ENCODE measurements at places on chromosomes 7 and 10.

DNA sequence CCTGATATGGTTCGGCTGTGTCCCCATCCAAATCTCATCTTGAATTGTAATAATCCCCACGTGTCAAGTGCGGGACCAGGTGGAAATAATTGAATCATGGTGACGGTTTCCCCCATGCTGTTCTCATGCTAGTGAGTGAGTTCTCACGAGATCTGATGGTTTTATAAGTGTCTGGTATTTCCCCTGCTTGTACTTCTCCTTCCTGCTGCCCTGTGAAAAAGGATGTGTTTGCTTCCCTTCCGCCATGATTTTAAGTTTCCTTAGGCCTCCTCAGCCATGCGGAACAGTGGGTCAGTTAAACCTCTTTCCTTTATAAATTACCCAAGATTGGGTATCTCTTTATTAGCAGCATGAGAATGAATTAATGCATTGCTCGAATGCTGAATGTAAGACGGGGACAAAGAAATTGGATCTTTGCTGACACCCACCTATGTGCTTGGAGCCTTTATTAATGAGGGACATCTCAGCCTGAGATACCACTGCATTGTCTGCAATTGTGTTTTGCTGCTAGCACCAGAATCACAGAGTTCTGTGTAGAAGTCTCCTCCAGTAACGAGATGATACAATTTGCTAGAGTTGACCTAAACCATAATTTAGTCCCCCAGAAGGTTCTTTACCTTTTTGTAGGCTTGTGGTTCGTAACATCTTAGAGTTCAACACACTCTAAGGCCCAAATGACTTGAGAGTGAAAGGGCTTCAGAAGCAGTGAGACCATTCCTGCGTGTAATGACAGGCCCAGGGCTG, 28.6 kb downstream of the SLC35B4 start:
- no peak for DNase-seq

DNA sequence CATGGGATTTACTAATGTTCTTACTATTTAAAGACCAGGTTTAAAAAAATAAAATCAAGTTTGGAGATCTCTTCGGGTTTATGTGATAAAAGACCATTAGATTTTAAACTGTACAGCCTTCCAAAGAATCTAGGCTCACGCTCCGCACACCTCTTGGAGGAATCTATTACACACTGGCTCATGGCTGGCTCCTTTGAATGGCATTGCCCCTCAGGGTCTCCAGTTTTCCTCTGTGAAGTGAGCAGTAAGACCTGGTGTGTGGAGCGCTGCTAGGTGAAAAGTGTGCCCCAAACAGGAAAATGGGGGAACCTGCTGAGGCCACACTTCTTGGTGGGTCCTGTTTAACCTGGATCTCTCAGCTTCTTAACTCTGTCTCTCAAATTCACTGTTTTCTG, 142.3 kb downstream of the KAT6B start:
- DNase-seq, result no peak

DNA sequence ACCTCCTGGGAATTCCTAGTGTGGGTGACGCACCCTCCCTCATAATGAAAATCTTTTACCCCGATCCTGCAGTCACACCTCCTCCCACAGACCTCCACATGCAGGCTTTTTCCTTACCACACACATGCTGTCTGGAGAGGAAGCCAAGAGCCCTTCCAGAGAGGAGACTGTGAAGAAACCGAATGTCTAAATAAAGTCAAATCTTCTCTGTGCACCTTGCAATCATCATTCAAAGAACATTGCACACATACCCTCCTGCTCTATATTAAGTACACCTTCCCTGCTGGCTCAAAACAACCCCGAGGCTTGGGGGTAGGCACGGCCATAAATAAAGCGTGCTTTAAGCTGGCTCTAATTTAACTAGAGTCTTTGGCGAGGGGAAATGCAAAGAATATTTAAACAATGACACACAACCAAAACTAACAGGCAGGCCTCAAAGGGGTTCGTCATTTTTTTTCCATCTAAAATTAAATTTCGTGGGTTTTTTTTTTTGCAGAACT, 34.9 kb downstream of the CALML3 start:
- DNase-seq, result no peak

DNA sequence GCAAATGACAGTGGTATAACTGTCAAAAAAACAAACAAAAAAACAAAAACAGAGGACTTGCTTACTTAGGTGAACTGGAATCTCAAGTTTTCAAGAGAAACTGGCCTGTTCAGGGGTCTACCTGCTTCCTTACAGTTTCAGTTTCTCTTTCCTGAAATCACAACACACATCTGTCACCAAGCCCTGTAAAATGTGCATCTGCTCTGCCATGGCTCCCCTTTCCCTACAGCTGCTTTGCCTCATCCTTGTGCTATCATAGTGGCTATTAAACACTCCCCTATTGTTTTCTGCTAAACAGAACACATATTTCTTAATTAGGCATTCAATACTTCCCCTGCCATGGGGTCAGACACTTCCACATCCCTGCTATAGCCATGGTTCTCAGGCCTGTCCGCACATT, 37.6 kb downstream of the CPED1 start:
- no peak for DNase-seq

GRCh38 chr7:39540320-39540719, 25.9 kb upstream of the YAE1 start:
- DNase-seq, result no peak

- no peak for DNase-seq
Observed at GRCh38 chr10:22433875-22434274, 88.6 kb downstream of the SPAG6 start.

Data from CD4-positive, alpha-beta T cell treated with Interferon alpha-2 for 1 hour (primary cell).